T-helper 2 cell treated with Interferon-gamma antibody and Interleukin-4, amounts not matched to agents 5 μg/mL and 100 μg/mL, for 36 hours (primary cell): ENCODE measurements at places on chromosomes 2 and 18.
A peak's percentile ranks its signal among the peaks of the same experiment; 100 is the strongest.

DNA sequence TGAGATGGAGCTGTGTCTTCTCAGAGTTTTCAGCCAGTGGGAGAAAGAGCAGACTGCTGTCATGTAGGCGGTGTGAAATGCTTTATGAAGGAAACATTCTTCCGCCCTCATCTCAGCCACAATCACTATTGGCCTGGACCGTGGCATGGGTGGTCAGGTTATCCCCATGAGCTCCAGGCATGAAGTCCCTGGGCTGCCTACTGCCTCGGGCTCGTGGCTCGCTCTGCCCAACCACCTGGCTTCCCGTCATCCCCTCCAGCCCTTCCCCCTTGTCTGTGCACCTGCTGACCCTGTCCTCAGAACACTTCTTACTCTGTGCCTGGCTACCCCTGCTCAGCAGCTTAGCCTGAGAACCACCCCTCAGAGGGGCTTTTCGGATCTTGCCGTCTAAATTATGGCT is 15.5 kb downstream of the COLEC11 start:
- no peak for DNase-seq

GRCh38 chr2:238716585-238716984 is 131.3 kb upstream of the TWIST2 start:
- DNase-seq: no peak

GRCh38 chr2:59703796-59704195 is 849.7 kb downstream of the BCL11A start:
- DNase-seq: no peak

- no peak for DNase-seq
Observed at GRCh38 chr2:29192526-29192925, 77.3 kb downstream of the CLIP4 start.

GRCh38 chr2:237475704-237476141 is 11.3 kb upstream of the MLPH start:
- peak; percentile 53 for DNase-seq

DNA sequence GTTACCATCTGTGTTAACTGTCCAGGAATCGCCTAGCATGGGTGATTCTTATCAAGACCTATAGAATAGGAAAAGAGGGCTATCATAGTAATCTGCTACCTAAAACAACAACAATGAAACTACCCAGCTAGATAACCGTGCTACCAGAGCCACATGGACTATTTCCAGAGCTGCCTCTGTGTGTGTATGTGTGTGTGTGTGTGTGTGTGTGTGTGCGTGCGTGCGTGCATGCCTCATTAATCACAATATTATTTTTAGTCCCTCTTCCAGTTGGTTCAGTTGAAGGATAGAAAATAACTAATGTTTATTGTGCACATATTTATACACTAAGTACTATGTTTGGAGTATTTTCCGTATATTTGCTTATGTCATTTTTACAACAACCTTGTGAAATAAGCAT is 201.1 kb downstream of the SP3 start:
- no peak for DNase-seq

- no peak for DNase-seq
Observed at GRCh38 chr2:164717000-164717803, 95.9 kb upstream of the GRB14 start.

GRCh38 chr18:3392467-3392855 is 57.5 kb upstream of the TGIF1 start:
- no peak for DNase-seq

DNA sequence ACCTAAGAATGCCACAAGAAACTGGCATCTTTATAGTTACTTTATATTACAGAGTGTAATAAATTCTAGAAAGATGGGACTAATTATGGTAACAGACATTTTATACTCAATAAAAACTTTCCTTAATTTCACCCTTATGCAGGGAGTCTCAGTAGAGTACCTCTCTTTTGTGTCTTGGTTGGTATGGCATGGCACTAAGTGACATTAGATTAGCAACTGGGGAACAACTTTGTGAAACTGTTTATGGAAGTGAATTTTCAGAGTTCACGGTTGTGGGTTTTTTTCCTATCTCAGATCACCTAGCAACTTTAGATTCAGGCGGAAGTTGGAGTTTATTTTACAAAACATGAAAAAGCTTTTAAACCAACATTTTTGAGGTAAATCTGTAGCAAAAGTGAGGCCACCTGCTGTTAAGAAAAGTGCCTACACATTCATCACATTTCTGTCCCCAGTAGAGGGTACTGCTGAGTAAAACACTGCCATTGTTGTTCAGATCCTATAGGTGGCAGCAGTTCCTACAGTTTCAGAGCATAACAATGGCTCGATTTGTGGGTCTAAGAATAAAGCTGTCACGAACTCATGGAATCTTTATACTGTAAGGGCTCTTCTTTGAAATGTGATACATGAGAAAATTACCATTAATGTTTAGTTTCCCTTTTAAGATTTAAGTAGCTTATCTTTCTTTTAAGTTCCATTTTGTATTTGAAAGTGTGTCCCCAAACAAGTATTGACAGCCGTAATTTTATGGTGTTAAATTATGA is 117.6 kb downstream of the CAMKMT start:
- DNase-seq: peak; percentile 33

GRCh38 chr2:111138839-111139238 is 18.1 kb downstream of the BCL2L11 start:
- no peak for DNase-seq

DNA sequence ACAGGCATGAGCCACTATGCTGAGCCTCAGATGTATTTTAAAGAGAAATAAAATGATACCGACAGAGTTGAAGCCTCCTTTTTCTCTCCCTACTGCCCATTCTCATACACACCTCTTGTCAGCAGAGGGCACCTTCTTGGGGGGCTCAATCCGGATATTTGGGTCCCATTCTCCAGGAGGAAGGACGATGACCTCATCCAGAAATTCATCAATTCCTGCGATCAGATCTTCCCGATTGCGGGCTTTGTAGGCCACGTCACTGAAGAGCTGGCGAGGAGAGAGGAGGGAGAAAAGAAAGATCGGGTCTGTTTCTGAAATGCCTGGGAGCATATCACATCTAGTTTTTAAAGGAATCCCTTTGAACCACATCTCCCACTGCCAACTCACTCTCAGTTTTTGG is 54.4 kb downstream of the MTHFD2 start:
- DNase-seq: no peak

GRCh38 chr2:42842466-42842865 is 50.1 kb upstream of the HAAO start:
- DNase-seq: no peak

DNA sequence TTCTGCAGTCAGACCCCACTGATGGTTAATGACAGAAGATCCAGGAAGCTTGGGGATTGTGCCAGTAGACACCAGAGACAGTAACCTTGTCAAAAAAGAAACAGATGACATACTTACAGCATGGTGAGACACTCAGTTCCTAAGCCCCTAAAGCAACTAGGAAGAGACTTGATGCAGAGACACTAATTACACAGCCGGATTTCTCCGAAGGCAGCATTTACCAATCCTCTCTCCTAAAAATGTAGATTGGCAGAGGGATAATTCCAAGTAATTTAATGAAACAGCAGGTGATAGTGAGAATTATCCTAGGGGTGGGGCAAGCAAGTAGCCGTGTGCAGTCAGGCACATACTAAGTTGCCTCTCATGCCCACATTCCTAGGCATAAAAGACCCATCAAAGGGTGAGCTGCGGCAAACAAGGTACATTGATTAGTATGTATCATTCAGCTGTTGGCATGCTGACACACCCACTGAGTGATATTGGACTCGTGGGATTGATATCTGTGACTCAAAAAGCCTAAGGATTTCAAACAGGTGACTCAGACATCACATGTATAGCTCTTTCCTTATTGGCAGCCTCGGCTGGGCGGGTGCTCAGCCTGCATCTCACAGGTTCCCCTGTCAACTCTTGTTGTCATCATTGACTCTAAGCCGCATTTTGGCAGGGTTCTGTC is 296.7 kb upstream of the ATP5MC3 start:
- no peak for DNase-seq

DNA sequence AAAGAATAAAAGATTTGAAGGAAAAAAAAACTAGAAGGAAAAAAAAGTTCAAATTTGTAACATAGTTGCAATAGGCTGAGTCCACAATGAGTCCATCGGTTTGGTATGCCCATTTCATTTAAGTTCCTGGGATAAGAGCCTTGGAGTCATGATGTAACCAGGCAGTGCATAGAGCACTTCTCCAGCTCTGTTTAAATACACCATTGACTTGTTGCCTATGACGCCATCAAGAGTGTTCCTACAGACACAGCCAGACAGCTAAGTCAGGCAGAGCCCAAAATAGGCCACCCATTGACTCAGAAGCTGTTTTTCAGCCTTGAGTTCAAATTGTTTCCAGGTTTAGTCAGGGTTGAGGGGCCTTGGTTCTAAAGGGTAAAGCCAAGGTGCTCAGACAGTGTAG is 44.9 kb downstream of the SOCS6 start:
- no peak for DNase-seq

DNA sequence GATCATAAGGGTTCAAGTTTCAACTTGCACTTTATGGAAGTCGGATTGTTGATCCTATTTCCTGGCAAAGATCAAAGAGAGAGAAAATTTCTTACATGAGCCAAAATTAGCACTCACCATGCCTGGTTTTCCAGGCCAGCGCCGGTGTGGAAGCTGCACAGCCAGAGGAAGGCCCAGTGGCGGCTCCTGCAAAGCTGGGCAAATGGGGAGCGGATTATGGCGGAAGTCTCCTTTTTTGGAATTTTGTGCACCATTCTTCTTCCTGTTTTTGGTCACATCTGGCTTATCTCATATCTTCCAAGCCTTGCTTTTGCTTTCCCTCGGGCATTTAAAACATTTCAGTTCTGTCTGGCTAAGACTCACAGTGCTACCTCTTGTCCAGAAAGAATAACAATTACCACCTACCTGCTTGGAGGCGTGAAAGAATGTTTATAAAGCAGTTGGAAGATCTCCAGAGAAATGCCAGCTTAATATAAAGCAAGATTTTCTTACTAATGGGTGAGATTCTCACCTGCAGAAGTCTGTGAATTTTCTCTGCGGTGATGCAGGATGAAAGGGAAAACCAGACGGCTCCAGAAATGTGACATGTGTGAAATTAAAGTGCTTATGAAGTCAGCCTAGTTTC is 94.3 kb downstream of the ASAP2 start:
- DNase-seq: no peak

DNA sequence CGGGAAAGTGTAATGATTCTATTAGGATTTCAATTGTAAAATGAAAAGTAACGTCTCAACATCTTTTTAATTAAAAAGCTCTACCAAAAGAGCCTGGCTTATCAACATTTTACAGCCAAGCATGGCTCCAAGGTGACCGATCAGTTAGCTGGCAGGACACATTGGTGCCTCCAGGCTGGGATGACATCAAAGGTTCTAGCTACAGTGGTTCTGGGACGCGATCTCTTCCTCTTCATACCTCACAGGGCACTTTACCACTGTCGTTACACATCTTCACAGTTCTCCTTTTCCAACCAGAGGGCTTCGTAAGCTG is 693 bp downstream of the ORC2 start:
- DNase-seq: no peak

GRCh38 chr2:202566286-202566685 is 68.5 kb upstream of the FAM117B start:
- DNase-seq: no peak

DNA sequence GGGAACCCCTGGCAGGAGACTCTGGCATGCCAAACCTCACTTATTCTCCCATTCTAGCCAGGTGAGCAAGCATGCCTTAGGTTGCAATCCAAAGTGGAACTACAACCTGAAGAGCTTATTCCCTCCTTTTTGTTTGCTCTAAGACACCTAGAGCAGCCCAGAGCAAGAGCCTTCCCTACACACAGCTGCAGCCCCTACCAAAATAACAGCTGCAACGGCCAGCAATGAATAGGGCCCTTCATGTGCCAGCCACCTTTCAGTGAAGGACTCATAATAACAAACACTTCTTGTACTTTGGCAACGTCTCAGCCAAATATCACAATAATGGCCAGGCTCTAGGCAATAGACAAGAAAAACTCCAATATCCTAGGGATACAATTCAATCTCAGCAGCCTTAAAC is 178.7 kb downstream of the ALK start:
- DNase-seq: no peak

- DNase-seq: no peak
Observed at GRCh38 chr2:191184457-191184856, 33.7 kb upstream of the STAT4 start.

DNA sequence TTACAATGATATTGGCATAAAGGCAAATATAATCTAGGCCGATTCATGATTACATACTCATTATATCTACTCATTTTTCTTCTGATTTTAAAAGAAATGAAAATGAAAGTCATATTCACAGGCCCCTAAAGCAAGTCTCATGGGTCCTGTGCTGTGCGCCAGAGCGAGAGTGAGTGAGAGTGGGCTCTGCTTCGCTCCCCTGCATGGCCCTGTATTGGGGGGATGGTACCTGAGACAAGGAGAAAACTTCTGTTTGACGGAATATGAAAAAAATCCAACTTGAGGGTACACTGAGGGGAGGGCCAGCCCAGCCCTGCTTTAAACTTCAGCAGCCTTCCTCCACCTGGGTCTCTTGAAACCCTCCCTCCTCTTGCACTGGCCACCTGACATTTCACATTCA is 81.4 kb upstream of the RGPD5 start:
- DNase-seq: no peak

GRCh38 chr18:48923746-48924629 is 26.8 kb downstream of the SMAD7 start:
- no peak for DNase-seq

- no peak for DNase-seq
Observed at GRCh38 chr2:23530206-23530908, 145.4 kb downstream of the KLHL29 start.

DNA sequence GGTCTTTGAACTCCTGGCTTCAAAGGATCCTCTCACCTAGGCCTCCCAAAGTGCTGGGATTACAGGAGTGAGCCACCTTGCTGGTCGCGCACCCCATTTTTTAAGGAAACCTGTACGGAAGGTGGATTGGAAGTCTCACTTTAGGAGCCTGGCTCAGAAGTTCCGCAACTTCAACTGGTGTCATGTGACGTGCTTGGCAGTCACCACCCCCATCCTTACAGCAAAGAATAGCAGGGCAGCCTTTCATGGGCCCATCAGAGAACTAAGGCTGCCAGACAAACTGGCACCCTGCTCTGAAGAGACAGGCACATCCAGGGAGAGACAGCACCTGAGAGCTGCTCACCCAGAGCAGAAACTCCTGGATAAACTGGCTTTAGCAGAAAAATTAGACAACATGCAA is 3.3 kb upstream of the SLC66A2 start:
- no peak for DNase-seq

DNA sequence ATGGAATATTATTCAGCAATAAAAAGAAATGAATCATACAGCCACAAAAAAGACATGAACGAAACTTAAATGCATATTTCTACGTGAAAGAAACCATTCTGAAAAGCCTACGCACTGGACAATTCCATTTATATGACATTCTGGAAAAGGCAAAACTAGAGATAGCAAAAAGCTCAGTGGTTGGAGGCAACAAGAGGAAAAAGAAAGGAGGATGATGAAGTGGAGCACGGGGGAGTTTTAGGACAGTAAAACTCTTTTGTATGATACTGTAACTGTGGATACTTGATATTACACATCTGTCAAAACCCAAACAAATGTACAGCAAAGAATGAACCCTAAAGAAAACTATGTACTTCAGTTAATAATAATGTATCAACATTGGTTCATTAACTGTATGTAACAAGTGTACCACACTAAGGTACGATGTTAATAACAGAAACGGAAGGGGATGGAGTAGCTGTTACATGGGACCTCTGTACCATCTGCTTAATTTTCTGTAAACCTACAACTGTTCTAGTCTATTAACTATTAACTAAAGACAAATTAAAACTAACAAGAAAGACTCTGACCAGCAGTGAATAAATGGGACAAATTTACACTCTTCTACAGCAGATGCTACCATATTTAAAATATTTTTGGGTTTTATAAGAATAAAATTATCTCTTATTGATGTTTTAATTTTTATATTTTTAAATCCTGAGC is 31.5 kb downstream of the ROCK2 start:
- DNase-seq: no peak

GRCh38 chr2:182381225-182381624 is 45.6 kb downstream of the PDE1A start:
- DNase-seq: no peak
